ENCODE measurements at places on chromosomes 7 and 10.

- no peak for DNase-seq
Observed at GRCh38 chr10:12934777-12935176, 66.7 kb downstream of the CCDC3 start.

DNA sequence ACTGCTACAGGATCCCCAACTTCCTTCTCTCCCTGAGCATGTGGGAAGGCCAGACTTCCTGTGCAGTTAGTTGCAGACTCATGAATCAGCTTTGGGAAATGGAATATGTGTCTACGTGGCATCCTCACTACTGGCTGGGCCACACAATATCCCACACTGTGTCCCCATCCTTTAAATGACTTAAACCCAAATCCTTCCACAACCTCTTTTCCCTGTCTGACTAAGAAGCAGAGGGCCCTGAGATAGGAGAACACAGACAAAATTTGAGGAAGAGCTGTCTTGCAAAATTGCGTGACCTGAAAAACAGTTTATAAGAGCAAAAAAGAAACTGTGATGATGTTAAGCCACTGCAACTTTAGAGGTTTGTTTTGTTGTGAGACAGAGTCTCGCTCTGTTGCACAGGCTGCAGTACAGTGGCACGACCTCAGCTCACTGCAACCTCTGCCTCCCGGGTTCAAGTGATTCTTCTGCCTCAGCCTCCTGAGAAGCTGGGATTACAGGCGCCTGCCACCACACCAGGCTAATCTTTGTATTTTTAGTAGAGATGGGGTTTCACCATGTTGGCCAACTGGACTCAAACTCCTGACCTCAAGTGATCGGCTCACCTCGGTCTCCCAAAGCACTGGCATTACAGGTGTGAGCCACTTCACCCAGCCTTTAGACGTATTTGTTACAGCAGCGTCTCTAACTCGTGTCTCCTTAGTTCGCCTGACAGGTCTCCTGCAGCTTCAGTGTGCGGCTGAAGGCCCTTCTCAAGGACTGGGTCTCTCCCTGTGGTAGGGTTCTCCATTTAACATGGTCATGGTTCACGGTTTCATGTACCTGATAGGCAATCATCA is 46.9 kb upstream of the SFMBT2 start:
- DNase-seq: no peak

- no peak for DNase-seq
Observed at GRCh38 chr10:125871338-125871737, 9.8 kb downstream of the DHX32 start.

DNA sequence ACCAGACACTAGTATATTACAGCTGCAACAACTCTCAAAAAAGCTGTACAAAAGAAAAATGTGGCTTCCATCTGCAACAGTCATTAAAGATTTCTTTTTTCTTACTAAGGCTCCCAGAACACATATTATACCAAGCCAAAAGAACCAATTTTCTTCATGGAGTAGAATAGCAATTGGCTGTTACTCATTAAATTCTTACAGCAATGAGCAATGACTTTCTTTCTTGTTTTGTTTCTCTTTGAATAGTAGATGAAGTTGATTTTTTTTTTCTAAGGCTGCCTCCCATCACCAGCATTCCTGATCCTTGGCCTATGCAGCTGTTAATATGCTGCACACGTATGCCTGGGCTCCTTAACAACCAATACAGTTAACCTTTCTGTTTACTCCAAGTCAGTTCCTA is 36.6 kb upstream of the SPOCK2 start:
- DNase-seq: no peak

DNA sequence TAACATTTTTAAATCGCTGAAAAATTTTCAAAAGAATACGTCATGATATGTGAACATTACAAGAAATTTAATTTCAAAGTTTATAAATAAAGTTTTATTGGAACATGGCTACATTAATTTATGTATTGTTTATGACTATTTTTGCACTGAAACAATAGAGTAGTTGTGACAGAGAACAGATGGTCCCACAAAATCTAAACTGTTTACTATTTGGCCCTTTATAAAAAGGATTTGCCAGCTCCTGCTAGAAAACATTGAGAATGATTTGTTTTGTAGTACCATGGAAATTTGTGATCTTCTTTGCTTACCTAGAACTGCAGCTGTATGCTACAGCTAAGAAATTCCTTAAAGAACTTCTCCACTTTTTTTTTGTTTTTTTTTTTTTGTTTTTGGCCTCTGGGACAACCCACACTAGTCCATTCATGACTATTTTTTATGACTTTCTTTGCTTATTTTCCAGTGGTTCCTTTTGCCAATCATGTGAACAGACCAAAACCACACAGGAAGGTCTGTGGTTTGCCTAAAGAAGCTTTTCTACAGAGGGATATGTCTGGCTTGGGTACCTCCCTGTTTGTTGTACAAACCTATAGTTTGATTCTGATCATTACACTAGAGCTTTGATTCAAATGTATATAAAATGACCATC is 55.7 kb downstream of the ST7 start:
- DNase-seq: no peak

DNA sequence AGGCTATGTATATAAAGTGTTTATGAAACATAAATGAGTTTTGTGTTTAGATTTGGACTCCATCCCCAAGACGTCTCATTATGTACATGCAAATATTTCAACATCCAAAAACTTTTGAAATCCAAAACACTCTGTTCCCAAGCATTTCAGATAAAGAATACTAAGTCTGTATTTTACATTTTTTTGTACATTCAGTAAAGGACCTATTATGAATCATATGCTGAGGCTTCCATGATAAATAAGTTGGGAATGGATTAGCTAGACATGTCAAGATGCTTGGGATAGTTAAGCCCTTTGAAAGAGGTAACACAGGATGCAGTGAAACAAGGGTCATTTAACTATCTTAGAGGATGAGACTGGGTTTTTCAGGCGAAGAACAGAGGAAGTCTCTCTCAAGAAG is 262.9 kb downstream of the SNX13 start:
- no peak for DNase-seq

- DNase-seq: no peak
Observed at GRCh38 chr10:35844686-35845085, 202.6 kb upstream of the FZD8 start.
